ENCODE measurements at places on chromosomes 16 and 17.

GRCh38 chr17:72691586-72691985 is 400.9 kb downstream of the SLC39A11 start:
- no peak for DNase-seq

GRCh38 chr17:79617740-79618382 is 7.0 kb upstream of the RBFOX3 start:
- no peak for DNase-seq

DNA sequence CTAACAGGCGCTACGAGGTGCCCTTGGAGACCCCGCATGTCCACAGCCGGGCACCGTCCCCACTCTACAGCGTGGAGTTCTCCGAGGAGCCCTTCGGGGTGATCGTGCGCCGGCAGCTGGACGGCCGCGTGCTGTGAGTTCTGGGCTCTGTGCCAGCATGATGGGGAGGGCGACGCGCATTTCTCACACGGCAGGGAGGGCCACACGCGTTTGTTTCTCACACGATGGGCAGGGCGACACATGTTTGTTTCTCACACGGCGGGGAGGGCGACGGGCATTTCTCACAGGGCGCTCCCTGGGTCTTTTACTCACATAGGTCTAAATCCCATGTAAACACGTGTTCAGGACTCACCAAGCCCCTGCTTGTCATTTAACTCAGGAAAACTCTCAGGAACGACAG is 4.4 kb downstream of the GAA start:
- DNase-seq: no peak

GRCh38 chr17:73706858-73707257 is 62.6 kb upstream of the SDK2 start:
- DNase-seq: no peak

- no peak for DNase-seq
These were observed 13.4 kb downstream of the SLC25A10 start for GRCh38 chr17:81725439-81725838.

Data from CD14-positive monocyte (primary cell).